ENCODE measurements at places on chromosomes 13 and 19.

GRCh38 chr13:112953591-112954487, 15.2 kb upstream of the MCF2L start:
- peak; percentile 35 for DNase-seq

- no peak for DNase-seq
Observed at GRCh38 chr19:57057036-57057686, 62.6 kb upstream of the USP29 start.

- DNase-seq = no peak
Observed at GRCh38 chr13:110911880-110912279, 3.0 kb downstream of the ANKRD10 start.

DNA sequence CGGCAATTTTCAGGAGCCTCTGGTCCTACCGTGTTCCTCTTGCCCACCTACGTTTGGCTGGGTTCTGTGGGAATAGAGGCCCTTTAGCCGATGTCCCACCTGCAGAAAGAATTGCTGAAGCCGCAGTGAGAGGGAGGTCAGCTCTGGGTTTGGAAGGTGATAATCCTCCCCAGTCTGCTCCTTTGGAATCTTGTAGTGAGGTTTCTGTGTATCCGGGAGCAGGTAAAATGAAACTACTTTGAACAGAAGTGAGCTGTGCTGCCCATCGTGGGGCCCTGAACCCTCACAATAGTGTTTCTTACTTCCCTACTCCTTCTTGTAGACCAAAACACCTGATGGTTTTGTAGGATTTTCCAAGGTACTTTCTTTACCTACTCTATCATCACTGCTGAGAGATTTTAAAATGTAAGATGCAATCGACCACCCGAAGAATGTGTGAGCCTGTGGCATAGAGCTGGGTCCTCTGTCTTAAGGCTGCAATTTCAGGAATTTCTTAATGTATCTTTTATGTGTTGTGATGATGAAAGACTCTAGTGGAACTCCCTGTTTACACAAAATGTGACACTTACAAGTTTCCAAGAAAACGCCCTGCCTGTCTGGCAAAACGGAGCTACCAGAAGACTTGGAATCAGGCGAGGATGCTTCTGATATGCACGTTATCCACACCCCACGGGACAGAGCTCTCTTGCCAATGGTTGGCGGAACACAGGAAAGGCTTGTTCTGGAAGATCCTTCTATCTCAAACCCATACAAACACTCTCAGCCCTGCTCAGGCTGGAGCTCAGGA, 76.1 kb downstream of the RGCC start:
- DNase-seq = no peak

DNA sequence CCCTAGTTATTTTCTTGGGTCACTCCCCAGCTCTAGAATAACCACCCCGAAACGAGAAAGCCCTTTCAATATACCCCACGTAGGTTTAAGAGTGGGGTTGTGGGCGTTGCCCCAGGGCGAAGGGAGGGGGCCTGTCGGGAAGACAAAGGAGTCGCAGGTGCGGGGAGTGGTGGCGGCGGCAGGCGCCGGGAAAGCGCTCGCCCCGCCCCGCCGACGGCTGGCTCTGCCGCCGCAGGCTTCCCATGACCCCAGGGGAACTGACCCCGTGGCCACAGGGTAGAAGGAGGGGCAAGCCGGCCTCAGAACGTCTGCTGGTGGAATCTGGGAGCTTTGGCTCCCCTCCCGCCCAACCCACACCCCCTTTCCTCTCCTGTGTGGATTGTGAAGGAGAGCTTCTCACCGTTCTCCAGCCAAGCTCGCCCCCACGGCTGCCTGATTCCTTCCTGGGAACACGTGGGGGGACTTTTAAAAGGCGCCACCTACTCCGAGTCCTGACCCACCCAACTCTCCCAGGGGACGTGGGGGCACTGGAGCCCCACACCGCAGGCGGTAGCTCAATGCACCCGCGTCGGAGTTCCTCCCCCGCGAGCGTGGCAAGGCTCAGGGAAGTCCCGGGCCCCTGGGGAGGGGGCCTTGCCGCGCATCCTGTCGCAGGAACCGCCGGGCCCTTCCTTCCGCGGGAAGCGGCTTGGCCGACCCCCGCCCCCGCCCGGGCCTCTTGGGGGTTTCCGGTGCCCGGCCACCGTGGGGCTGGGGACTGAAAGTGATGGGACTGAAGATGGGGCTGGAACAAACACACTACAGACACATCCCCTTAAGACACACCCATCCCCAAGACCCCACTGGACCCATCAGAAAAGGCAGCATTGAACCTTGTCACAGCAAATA, 5.5 kb downstream of the IER2 start:
- peak; percentile 85 for DNase-seq
